ENCODE measurements at places on chromosomes 4 and X.
A peak's percentile ranks its signal among the peaks of the same experiment; 100 is the strongest.

DNA sequence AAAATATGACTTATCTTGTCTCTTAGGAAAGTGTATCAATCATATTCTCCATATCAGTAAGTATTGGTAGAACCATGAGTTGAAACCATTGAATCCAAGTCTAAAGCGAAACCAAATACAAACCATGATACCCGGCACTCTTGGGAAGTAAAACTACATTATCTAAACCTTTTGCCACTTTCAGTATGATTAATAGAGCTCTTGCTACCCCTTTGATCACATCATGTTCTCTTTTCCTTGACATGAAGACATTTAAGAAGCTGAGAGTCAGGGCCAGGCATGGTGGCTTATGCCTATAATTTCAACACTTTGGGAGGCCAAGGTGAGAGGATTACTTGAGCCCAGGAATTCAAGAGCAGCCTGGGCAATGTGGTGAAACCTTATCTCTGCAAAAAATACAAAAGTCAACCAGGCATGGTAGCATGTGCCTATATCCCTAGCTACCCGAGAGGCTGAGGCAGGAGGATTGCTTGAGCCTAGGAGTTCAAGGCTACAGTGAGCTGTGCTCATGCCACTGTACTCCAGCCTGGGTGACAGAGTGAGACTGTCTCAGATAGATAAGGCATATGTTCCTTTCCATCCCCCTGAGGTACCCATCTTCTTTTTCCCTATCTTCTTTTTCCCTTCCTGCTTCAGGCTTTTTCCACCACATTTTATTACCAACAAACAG, 45.4 kb downstream of the CEP135 start:
- DNase-seq, result no peak

GRCh38 chr4:150720973-150721518, 139.1 kb downstream of the MAB21L2 start:
- DNase-seq, result no peak

GRCh38 chrX:113399506-113400192, 559.0 kb upstream of the AMOT start:
- DNase-seq, result peak; percentile 3

GRCh38 chr4:40572692-40573310, 56.9 kb downstream of the RBM47 start:
- DNase-seq, result no peak

DNA sequence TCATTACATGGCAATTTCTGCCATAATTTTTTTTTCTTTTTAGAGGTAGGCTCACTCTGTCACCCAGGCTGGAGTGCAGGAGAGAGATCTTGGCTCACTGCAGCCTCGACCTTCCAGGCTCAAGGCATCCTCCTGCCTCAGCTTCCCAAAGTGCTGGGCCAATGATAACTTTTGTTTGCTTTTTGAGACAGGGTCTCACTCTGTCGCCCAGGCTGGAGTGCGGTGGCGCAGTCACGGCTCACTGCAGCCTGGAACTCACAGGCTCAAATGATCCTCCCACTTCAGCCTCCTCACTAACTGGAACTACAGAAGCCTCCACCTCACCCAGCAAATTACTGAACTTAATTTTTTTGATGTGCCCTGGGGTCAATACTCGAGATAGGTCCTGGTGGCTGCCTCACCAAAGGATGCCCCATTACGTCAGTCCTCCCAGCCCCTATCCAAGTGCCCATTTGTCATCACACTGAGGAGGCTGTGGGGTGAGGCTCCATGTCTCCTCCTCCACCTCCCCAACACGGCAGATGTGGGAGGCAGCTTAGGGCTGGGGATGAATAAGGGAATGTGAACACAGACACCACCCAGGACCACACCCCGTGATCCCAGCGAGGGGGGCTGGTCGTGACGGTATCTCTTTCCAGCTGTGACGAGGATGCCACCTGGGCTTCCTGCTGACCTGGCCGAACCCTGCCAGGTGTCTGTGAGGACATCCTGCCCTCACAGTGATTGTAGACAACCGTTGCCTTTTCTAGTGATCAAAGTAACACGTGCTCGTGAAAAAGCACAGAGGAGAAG, 12.4 kb upstream of the NKX1-1 start:
- no peak for DNase-seq

DNA sequence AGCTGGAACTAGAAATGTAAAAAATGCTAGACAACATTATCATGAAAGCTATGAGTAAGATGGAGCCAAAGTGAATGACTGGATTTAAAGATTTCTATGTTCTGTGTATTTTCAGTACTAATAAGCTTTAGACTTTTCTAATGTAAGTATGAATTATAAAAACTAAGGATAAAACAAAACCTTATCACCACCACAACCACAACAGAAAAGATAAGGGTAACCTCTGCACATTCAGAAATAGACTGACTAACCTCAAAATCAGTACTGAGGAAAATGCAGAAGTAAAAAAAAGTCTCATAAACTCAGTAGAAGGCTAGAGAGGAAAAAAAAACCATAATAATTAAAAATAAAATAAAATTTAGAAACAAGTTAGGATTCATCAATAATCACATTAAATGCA, 14.9 kb upstream of the UBE2NL start:
- DNase-seq, result no peak

GRCh38 chr4:127780598-127780997, 1.5 kb upstream of the HSPA4L start:
- no peak for DNase-seq

GRCh38 chrX:14775416-14775815, 97.5 kb downstream of the FANCB start:
- no peak for DNase-seq

DNA sequence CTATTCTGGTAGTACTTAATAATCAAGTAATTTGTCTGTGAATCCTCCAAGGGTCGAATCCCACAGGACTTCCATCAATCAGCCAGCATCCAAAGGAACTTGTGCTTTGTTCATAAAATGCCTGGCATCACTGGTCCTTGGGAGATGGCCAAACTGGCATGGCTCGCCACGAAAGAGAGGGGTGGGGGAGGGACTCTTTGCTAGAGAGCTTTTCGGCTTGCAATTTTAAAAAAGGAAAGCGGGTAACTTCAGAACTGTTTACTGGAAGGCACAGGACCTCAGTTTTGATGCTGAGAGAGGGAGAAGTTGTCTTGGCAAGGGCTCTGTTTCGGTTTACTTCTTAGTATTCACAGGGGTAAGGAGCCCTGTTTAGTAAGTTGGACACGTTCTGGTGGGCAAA, 79.4 kb upstream of the FHL1 start:
- no peak for DNase-seq

- DNase-seq, result no peak
These were observed 119.5 kb upstream of the EPHA5 start for GRCh38 chr4:65789805-65790204.

DNA sequence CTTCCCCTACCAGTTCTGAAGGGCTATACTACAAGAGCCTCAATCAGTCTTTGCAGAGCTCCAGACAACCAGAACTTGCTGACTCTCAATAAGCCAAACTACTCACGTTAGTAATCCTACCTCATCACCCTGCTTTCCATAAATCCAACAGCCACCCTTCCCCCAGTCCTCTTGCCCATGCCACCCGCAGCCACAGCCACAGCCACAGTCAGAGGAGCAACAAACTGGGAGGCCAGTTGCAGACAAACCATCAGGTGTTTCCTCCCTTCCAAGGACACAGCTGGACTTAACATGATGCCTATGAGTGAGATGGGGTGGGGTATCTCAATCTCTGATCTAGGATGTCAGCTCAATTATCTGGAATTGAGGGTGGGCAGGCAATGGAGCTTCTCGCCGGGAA, 1.0 kb downstream of the GABRA3 start:
- no peak for DNase-seq

GRCh38 chr4:2900741-2901140, 57.1 kb downstream of the ADD1 start:
- DNase-seq, result no peak

DNA sequence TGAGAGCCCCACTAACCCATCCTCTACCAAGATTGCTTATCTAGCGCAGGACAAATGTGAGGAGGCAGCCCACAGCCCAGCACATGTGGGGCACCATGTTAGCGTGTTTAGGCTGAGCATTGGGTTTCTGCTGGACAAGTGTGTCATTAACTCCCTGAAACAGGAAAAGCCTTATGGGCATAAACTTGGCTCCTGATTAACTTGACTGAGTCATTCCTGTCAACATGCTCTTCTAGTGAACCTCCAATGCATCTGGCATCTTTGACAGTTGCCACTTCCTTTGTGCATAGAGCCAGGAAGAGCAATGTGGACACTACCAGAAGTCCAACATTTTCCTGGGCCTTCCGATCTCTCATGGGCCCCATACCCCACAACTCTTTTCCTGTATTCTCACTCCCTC, 2.5 kb downstream of the SPIN2A start:
- no peak for DNase-seq

- DNase-seq, result no peak
These were observed 24.6 kb downstream of the ADGRG4 start for GRCh38 chrX:136325377-136325776.

GRCh38 chr4:155941085-155941790, 12.4 kb downstream of the CTSO start:
- DNase-seq, result no peak

DNA sequence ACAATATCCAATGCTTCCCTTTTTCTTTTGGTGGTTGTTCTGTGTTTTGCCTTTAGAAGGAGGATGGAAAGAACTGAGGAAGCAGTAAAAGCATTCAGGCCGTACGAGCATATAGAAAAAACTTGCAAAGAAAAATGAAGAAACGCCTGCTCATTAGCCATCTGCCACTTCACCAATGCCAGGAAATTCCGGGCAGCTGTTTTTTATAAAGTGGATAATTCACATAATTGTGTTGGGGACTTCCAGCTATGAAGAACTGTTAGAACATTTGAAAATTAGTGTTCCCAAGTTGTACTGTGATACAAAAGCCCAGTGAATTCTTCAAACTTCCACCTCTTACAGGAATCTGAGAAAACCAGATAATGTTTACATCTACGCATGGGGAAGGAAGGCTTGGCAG, 11.7 kb downstream of the RELL1 start:
- no peak for DNase-seq

GRCh38 chr4:70594196-70594595, 2.1 kb downstream of the AMBN start:
- DNase-seq, result no peak

- DNase-seq, result no peak
These were observed at the start of gene HEPH for GRCh38 chrX:66163849-66164411. Gene HEPH (plus strand): TSS chrX:66164247. CDS start chrX:66170571, 6,324 bp downstream.

GRCh38 chr4:88697588-88698329, at the start of gene NAP1L5:
Gene NAP1L5 (minus strand): TSS chr4:88697829. CDS start chr4:88697754, 75 bp downstream.
- peak; percentile 13 for DNase-seq

- DNase-seq, result no peak
These were observed 560.4 kb downstream of the ANKRD50 start for GRCh38 chr4:124152132-124152531.

DNA sequence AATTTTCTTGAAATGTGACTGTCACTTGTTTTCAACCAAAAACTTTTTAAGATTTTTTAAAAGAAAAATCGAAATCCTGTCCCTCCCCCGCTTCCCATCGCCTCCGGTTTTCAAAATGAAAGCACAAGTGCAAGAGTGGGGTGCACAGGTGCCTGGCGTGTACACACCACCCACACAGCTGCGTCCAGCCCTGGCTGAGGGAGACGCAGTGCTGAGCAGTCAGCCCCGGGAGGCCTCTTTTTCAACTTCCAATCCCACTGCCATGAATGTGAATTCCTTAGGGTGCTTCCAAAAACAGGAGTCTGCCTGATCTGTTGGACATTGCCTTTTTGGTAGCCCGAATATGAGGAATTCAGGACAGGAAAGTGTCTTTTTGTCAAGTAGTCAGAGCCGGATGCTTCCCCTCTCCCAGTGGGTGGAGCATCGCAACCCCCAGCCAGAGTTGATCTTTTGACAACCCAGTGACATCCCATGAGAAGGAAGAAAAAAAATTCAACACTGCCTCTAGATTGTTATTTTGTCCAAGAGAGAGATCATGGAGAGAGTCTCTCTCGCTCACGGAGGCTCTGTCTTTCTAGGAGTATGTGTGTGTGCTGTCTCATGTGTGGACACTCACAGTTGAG, 8.9 kb downstream of the PRRG3 start:
- DNase-seq, result no peak

DNA sequence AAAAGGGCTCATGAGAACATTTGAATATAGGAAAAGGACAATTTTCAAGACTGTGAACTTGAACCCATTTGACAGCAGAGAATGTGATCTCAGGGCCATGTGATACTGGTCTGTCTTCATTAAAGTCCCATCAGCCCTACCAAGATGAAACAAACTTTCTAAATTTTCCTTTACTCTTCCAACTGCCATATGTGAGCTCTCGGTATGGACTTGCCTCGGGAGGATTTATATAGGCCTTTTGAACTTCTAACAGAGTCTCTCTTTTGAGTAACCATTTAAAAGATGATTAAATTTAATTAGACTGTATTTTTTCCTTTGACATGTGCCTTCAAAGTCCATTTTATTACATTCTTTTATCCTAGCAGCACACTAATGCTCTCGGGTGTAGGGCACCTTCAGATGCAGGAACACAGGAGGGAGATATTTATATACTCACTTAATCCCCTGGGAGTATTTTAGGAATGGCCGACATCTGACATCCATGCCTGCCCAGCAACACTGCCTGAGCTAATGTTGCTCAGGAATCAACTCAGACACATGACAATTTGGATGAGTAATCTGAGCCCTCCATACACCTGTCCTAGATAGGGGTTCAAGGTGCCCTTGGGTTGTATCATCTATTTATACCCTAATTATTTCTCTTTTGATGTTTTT, 155.0 kb downstream of the SLC7A11 start:
- no peak for DNase-seq

DNA sequence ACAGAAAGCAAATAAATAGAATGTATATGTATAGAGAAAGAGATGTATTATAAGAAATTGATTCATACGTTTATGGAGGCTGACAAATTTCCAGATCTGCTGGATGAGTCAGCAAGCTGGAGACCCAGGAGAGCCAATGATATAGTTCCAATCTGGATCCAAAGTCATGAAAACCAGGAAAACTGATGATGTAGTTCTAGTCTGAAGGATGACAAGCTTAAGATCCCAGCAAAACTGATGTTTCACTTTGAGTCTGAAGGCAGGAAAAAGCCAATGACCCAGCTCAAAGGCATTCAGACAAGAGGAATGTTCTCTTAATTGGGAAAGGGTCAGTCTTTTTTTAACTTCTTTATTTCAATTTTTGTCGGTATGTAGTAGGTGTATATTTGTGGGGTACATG, 102.6 kb downstream of the LHFPL1 start:
- DNase-seq, result no peak

GRCh38 chr4:174418640-174419212, 103.6 kb downstream of the HPGD start:
- no peak for DNase-seq

DNA sequence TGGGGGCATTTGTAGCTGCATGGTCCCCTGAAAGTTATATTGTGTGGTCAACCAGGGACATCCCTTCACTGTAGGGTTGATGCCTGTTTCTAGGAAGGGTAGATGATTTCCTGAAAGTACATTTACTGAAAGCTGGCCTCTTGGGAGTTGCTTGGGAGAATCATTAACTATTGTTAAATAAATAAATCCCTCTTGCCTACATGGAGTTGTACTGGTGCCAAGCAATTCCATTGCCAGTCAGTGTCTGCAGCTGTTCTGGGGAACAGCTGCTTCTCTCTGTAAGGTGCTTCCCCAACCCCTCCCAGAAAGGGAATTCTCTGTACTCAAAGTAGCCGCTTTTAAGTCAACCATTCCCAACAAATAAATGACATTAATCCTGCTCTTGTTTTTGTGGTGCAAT, 51.1 kb downstream of the C4orf51 start:
- no peak for DNase-seq

Measured in HCT116 (cell line).